ENCODE measurements at places on chromosomes 2 and 18. TPM values are rescaled to one million over a fixed set of nuclear protein-coding genes. Genes with fewer than 3 reads are reported as not detected.

- no peak for DNase-seq
Observed at GRCh38 chr2:165382362-165382761, 87.1 kb upstream of the CSRNP3 start.

- DNase-seq = no peak
Observed at GRCh38 chr2:189683348-189683747, 8.9 kb downstream of the ANKAR start.

GRCh38 chr2:4635289-4635688 lies 931.9 kb downstream of the DCDC2C start:
- DNase-seq = no peak

GRCh38 chr2:241415196-241415595 lies 59.1 kb downstream of the FARP2 start:
- no peak for DNase-seq

DNA sequence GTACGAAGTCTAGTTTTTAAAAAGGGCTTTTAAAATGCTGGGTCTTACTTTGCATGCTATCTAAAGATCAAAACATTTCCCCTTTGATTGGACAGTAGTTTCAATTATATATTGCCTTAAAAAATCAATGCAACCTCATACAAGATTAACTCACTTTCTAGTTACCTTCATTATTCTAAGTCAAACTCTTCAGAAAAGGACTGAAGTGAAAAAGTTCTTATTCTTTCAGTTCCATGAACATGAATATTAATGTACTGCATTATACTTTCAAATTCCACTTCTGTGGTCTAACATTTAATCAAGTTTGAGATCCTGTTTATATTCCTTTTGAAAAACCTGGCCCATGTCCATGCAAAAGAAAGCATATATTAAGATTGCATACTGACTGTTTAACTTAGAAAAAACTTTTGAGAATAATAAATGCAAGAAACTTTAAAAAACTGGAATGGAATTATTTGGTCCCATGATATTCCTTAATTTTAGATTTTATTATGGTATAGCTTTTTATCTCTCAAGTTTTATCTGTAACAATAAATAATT lies 11.2 kb upstream of the ENOSF1 start:
- no peak for DNase-seq

GRCh38 chr2:128986867-128987268 lies 668.2 kb upstream of the HS6ST1 start:
- peak; percentile 82 for DNase-seq

GRCh38 chr2:29821591-29821990 lies 99.8 kb downstream of the ALK start:
- DNase-seq = no peak

DNA sequence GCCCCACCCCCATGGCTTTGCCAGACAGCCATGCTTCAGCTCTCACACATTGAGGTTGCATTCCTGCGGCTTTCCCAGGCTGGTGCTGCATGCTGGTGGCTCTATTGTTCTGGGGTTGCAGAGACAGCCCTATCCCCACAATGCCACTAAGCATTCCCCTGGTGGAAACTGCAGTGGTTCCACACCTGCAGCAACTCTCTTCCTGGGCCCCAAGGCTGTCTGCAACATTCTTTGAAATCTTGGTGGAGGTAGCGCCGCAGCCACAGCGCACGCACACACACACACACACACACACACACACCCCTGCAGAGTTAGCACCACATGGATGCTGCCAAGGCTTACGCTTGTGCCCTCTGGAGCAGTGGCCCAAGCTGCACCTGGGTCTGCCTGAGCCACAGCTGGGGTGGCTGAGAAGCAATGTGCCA lies 21.4 kb downstream of the SFXN5 start:
- no peak for DNase-seq

- no peak for DNase-seq
Observed at GRCh38 chr2:101985101-101985792, 6.5 kb upstream of the IL1R2 start.

- DNase-seq = no peak
Observed at GRCh38 chr18:62332431-62332830, 7.3 kb downstream of the TNFRSF11A start.

DNA sequence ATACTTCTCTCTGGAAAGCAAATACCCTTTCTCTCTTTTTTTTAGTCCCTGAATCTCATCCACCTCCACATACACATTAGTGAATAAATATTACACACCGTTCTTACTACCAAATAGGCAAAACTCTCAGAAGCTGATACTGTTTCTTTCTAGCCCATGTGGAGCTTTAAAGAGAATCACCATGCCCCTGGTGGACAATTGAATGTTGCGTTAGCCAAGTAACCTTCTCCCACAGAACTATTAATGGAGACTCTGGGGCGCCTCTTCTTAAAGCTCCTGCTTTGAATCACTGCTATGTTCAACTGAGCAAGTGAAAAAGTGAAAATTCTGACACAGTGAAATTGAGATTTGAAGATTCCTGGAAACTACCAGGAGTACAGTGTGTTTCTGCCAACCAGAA lies 522.8 kb upstream of the CDH7 start:
- DNase-seq = no peak

GRCh38 chr2:231634951-231635875 lies 42.5 kb downstream of the TEX44 start:
- DNase-seq = no peak

DNA sequence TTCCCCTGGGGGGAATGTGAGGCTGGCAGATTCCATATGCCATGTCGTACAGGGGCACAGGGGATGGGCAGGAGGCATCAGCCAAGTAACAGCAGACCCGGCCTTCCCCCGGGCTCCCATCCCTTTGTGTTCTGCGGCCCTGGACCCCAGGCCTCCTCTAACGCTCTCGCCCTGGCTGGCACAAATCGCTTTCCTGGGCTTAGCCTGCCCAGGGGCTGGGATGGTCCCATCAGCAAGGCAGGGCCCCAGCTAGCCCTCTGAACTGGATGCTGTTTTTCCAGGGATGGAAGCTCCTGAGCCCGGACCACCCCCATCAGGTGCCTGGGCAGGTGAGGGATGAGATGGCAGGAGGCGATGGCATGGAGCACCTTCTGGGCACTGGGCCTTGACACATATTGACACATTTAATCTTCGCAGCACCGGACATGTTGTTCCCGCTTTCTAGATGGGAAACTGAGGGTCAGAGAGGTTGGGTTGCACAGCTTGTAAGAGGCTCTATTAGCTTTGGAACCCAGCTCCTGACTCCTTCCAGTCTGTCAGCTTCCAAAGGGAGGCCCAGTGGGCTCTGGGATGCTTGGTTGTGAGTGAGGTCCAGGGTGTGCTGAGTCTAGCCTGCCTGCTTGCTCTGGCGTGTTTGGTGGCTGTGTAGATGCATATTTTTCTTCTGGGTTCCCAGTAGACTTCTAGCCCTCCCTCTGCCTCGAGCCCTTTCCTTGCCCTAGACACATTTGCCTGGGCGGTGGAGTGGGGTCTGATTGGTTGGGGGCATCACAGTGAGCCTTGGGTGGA lies 40.3 kb downstream of the GLI2 start:
- DNase-seq = no peak

- no peak for DNase-seq
Observed at GRCh38 chr18:51235009-51235789, 37.7 kb upstream of the MEX3C start.

GRCh38 chr2:127422559-127423477 lies 4.6 kb downstream of the PROC start:
- DNase-seq = peak; percentile 81

DNA sequence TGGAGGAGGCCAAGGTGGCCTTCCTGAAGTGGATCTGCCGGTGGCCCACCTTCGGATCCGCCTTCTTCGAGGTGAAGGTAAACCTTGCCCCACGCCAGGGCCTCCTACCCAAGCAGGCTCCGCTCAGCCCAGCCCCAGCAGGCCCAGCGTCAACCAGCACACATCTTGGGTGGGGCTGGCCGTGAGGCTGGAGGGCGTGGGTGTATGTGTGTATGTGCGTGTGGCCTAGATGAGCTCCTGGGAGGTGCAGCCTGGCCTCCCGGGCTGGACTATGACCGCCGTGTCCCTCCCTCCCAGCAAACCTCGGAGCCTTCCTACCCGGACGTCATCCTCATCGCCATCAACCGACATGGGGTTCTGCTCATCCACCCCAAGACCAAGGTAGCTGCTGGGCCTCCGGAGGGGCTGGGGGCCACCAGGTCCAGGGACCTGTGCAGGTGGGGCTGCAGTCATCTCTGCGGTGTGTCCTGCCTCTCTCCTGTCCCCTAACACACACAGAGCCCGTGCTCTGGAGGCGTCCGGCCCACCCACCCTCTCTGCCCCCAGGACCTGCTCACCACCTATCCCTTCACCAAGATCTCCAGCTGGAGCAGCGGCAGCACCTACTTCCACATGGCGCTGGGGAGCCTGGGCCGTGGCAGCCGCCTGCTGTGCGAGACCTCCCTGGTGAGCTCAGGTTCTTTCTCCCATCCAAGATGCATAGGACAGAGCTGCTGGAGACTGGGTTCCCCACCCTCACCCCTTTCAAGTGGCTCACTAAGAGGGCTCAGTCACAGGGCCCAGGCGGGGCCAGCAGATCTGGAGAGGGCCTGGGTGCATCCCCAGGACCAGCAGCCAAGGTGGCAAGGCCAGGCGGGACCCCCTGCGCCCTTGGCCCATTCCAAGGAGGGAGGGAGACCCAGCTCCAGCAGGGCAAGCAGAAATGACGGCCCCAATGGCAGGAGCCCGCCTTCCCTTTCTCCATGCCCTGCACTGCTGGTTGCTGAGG lies 9.4 kb upstream of the GPR17 start:
- DNase-seq = no peak

DNA sequence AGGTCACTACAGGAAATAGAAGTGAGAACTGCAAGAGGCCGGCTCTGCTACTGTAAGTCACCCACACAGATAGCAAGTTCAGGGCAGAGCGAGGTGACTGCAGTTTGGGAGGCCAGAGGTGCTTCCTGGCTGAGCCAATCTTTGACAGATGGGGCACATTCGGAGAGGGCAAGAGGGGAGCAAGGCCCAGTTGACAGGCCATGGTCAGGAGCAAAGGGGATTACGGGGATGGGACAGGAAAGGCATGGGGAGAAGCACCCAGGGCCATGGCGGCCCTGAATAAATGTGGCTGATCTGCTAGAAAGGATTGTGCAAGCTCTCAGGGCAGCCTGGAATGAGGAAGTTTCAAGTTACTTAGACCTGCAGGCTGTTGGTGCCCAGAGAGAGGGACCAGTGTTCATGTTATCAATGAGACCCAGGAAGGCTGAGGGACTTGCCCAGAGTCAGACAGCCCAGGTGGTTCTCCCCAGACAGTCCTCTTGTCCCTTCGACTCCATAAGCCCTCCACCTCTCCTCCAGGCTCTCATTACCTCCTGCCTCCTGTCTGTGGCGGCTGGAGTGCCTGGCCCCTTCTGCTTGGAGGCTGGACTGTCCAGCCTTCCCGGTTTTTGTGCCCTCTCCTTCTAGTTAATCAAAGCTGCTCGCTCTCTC lies 123.3 kb downstream of the CTIF start:
- DNase-seq = no peak

DNA sequence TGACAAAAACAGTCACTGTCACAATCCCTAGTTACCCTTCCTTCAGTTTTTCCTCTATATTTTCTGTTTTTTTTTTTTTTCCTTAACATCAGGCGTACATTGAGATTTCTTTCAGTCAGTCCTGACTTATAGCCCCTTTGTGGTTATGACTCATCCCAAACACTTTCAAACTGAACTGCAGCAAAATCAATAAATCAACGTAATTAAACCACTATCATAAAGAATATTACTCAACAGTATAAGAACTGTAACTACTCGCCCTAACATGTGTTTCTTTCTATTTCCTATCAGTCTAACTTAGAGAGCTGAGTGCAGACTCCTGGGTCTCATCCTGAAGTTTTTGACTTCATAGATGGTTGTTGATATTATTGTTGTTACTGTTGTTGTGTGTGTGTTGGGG lies 523.5 kb downstream of the LRRTM4 start:
- no peak for DNase-seq

DNA sequence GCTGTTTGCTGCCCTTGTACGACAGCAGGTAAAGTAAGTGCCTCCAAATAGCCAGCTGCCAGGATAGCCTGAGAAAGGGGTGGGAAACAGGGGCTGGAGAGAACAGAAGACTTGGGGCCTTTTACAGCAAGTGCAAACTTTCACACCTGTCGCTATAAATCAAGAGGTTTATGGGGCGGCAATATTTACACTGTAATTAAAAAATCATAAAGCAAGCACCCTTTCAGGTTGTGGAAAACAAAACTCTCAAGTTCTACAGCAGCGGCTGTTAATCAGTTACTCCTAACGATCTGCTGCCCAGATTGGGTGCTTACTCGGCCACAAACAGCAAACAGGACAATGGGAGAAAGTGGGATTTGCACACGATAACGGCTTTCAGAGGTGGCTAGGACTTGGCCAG lies 359.5 kb upstream of the ETAA1 start:
- no peak for DNase-seq

- DNase-seq = no peak
Observed at GRCh38 chr18:12408247-12408869, 629 bp downstream of the PRELID3A start.

DNA sequence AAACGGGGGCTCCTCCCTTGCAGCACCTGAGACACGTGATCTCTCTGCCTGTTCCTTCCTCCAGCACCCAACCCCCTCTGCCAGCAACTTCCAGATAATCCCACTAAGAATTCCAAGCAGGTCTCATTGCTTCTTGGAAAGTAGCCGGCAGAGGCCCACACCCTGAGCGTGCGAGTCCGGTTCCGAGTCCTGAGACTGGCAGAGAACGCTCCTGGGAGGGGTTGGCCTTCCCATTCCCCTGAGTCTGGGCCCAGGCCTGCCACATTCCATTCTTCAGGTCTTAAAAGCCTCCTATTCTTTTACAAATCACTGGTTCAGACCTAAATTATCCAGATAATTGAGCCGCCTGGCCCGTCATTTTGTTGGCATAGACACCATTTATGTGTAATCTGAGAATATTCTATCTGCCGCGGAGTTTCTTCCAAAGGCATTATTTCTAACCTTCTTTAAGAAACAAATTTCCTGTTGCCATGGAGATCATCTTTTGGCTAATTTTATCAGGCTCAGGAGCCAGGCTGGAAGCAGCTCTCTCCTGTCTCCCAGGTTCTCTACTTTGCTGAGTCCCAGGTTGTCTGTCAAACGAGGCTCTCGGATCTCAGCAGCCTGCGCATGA lies 165.4 kb downstream of the MYCN start:
- no peak for DNase-seq

GRCh38 chr2:178306352-178307073 lies 112.2 kb downstream of the OSBPL6 start:
- DNase-seq = no peak

GRCh38 chr18:21191596-21192307 lies 50.3 kb upstream of the GREB1L start:
- no peak for DNase-seq

Gene ESPNL
- not detected for total RNA-seq

Gene NAT8
- total RNA-seq = not detected

Gene SCN2A
- 0.29 TPM for total RNA-seq

Gene PAPOLG
- total RNA-seq = 18.6 TPM

Gene CHCHD5
- 22.4 TPM for total RNA-seq

Gene ANKRD30BL
- total RNA-seq = not detected

Gene DSC1
- 519 TPM for total RNA-seq

Gene BCL2
- total RNA-seq = 12.8 TPM

Gene LOXL3
- 1.5 TPM for total RNA-seq

Gene ACMSD
- not detected for total RNA-seq

Gene VIT
- 11.3 TPM for total RNA-seq

Gene KCNIP3
- 5.2 TPM for total RNA-seq

Gene EPHA4
- total RNA-seq = 59.2 TPM

Gene DUSP2
- total RNA-seq = 46.0 TPM
